CD4-positive, alpha-beta T cell treated with Interleukin-15 for 1 hour (primary cell): ENCODE measurements at places on chromosomes 13 and 19.

DNA sequence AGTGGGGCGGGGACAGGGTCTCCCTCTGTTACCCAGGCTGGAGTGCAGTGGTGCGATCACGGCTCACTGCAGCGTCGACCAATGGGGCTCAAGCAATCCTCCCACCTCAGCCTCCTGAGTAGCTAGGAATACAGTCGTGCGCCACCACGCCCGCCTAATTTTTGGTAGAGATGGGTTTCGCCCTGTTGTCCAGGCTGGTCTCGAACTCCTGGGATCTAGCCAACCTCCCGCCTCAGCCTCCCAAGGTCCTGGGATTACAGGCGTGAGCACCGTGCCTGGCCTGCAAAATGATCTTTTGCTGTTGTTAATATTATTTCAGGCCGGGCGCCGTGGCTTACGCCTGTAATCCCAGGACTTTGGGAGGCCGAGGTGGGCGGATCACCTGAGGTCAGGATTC is 621 bp upstream of the TGDS start:
- no peak for DNase-seq

GRCh38 chr19:2627855-2628254 is 74.6 kb downstream of the GNG7 start:
- no peak for DNase-seq

- DNase-seq: no peak
Measured at GRCh38 chr19:34493038-34493648, 11.6 kb downstream of the WTIP start.

DNA sequence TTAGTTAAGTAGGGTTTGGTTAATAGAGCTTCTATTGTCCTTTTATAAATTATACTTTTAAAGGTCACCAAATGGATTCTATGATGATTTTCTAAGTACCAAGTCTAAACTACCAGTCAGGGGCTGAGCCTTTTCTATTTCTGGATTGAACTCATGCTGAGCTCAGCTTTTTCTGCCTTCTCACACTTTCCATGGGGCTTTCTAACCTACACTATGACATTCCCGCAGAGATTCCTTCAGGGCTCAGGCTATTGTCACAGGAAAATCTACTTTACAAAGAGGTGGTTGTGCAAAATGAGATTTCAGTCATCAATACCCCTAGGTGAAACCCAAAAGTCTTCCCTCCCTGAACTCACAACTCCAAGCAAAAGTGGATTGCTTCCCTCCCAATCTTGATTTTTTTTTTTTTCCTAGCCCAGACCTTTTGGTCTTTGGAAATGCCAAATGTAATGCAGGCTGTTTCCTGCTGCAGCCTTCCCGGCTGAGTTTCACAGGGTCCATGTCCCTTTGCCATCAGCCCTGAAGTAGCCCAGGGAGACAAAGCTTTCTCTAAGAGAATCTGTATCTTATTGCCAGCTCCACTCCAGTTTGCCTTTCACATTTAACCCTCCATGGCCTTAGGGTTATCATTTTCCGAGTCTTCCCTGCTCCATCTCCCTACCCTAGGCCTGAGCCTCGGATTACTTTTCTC is 13.6 kb downstream of the C13orf42 start:
- no peak for DNase-seq

- DNase-seq: no peak
Measured at GRCh38 chr13:92804346-92804745, 422.3 kb upstream of the GPC6 start.

DNA sequence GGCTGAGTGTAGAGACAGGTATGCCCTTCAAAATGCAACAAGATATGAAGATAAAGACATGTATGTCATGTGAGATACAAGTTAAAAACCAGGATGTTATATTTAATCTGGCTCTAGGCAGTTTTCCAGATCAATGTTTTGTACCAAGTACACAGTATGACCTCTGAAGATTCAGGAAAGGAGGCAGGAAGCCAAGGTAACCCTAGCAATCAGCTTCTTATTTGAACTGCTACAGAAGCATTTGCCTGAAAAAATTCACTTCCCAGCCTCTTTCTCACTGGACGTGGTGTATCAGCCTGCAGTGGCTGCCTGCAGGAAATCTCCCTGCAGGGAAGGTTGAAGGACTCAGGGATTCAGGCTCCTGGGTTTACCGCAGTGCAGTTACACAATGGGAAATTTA is 24.1 kb downstream of the OLFM4 start:
- DNase-seq: no peak

- DNase-seq: no peak
Measured at GRCh38 chr13:69955271-69955670, 152.4 kb upstream of the ATXN8OS start.

DNA sequence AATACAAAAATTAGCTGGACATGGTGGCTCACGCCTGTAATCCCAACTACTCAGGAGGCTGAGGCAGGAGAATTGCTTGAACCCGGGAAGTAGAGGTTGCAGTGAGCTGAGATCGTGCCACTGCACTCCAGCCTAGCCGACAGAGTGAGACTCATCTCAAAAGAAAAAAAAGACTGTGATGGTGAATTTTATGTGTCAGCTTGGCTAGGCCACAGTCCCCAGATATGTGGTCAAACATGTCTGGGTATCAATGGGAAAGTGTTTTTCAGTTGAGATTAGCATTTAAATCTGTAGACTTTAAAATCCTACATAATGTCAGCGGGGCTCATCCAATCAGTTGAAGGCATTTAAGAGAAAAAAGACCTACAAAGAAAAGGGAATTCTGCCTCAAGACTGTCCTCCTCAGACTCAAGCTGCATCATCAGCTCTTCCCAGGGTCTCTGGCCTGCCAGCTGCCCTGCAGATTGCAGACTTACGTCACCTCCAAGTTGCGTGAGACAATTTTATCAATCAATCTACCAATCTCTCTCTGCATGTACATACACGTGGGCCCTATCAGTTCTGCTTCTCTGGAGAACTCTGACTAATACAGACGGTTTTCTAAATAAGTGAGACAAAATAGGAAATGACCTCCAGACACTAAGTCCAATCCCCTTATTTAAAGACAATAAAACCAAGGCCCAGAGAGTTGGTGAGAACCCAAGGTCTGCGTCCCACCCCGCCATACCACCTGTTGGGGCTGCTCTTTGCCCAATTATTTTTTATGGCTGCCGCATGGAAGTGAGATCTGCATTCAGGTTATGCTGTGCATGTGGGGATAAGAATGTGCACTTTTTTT is 99.2 kb downstream of the ABCC4 start:
- DNase-seq: no peak

DNA sequence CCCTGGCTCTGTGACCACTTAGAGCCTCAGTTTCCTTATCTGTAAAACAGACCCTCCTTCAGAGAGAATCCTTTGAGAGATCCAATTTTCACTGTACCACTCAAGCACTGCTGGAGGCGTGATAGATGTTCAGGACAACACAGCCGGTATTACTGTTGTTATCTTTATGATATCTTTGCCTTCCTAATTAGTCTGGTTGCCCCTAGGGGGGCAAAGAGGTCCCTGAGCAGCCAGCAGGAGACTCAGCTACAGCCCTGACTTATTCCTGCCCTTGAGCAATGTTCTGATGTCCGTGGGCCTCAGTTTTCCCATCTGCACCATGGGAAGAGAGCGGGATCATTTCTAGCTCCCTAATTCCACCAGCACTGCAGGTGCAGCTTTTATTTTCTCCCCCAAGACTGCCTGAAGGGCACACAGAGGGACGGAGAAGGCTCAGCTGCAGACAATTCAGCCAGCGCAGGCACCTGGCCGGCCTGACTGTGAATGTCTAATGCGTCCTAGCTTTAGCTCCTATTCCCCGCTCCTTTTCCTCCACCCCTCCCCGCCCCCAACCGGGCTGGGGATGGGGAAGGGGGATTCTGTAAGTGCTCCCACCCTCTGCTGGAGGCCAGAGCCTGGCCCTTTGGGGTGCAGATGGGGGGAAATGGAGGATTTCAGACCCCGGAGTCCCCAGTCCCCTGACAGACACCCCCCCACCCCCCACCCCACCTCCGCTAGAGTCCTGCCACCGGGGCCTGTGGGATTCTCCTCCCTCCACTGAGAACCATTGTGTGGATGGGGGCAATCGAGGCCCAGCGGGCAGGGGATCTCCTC is 16.2 kb downstream of the TLE5 start:
- no peak for DNase-seq
